ENCODE measurements at places on chromosomes 6 and 20. TPM values are rescaled to one million over a fixed set of nuclear protein-coding genes. Genes with fewer than 3 reads are reported as not detected.

The TTK gene
- total RNA-seq, result 0.62 TPM

DNA sequence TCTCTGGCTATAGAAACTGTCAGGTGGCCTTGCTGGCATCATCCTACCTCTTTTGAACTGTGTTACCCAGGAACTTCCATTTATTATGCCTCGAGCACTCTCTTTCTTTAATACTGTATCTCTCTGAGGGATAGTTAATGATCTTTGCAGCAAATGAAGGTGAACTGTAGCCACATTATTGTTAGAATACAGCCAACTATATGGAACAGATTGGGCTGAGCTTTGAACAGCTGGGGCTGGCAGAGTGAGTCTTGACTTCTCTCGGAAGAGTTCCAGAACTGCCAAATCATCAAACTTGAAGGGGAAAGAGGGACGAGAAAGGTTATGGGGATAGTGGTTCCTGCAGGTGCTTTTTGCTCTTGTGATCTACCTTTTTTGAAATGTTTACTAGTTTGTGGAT lies 237.7 kb downstream of the PRL start:
- no peak for DNase-seq

DNA sequence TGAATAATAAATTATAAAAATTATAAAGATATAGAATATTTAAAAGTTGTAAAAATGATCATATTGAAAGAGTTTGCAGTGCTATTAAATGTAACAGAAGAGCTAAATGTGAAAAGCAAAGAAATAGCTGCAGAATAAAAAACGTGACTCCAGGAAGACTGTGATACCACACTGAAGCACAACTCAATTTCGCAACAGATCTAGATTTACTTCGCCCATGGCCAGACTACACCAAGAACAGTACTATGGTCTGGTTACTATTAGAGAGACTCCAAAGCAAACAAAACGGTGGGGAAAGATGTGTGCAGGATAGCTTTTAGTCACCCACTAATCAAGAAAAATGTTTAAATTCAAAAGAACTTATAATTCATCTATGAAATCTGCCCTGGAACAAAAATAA lies 1.9 kb downstream of the CHD6 start:
- DNase-seq, result no peak

DNA sequence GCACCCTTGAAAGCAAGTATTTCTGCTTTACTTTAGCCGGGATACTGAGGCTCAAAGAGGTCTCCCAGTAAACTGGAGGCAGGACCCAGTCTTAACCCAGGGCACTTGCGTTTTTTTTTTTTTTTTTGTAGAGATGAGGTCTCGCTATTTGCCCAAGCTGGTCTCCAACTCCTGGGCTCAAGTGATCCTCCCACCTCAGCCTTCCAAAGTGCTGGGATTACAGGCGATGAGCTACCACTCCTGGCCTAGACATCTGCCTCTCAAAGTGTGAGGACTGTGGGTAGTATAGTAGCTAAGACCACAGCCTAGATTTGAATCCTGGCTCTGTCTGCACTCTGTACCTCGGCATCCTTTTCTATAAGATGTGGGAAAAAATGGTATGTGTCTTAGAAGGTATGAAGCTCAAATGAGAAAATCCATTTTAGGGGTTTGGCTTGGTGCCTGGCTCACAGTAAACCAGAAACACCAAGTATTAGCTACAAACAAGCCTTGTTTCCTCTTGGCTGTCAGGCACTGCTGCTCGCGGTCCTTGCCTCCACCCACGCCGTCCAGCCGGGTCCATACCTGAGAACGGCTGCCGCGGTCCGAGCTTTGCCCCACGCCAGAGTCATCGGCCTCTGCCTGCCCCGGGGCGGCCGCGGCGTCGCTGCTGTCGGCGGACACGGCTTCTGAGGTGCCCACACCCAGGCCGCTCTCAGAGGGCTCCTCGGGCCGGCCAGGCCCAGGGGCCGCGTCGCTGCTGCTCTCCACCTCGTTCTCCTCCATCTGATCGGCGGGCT lies 1.2 kb downstream of the ZNF335 start:
- DNase-seq, result no peak

- DNase-seq, result no peak
These were observed 518.9 kb upstream of the JARID2 start for GRCh38 chr6:14726816-14727493.
